ENCODE measurements at places on chromosomes 1 and 21.
A peak's percentile ranks its signal among the peaks of the same experiment; 100 is the strongest.

- DNase-seq: no peak
Measured at GRCh38 chr21:43953021-43953420, 59.1 kb upstream of the TRAPPC10 start.

DNA sequence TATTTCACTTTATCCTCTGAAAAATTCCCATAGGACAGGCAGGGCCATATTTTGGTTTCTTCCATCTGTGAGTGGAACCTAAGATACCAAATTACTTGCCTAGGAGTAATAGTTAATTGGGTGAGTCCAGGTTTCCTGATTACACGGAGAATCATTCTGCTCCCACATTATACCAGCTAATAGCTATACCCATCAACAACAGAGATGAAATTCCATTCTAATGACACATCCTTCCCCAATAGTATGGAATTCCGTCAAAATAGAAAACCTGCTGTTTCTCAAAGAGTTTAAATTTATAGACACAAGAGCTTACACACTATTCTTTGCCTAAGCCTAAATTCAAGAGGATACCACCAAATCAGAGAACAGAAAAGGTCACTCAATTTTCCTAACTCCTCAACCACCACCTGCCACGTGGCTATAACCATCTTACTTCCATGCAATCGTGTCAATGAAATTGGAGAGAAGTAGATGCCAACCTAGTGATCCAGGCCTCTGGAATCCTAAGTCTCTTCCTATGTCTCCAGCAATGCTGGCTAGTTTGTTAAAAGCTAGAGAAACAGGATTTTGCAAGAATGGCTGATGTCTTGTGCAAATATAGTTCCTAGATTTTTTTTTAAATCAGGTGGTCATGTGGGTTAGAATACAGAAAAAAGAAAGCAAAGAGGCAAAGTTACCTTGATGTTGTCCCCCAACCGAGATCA, 6.2 kb downstream of the PPT1 start:
- DNase-seq: no peak

GRCh38 chr1:154014154-154014907, 23.8 kb downstream of the RPS27 start:
- peak; percentile 20 for DNase-seq

- DNase-seq: no peak
Measured at GRCh38 chr1:224287714-224288113, 42.3 kb downstream of the NVL start.

- no peak for DNase-seq
Measured at GRCh38 chr1:89405275-89405929, 41.5 kb downstream of the GBP6 start.

All from GM04504 (cell line).